ENCODE measurements at places on chromosomes 7 and 10. TPM values are rescaled to one million over a fixed set of nuclear protein-coding genes. Genes with fewer than 3 reads are reported as not detected.

The AKR1C2 gene
- total RNA-seq, result 20.7 TPM

The PCLO gene
- total RNA-seq, result 6.7 TPM

The ZNF503 gene
- 4.1 TPM for total RNA-seq

The NAT16 gene
- total RNA-seq, result not detected

The VWC2 gene
- total RNA-seq, result 9.5 TPM

The CFAP70 gene
- total RNA-seq, result 0.87 TPM

The GSAP gene
- total RNA-seq, result 5.2 TPM

The ACTR3C gene
- total RNA-seq, result 2.6 TPM

The CBX3 gene
- 61.3 TPM for total RNA-seq

The HMX2 gene
- total RNA-seq, result not detected

The OPALIN gene
- total RNA-seq, result not detected
